Activated CD4-positive, alpha-beta T cell treated with anti-CD3 and anti-CD28 coated beads, Interleukin-2, amount 10 ng/mL, durations not matched to agents 7 days and 5 days (primary cell): ENCODE measurements at places on chromosomes 7 and 10.

DNA sequence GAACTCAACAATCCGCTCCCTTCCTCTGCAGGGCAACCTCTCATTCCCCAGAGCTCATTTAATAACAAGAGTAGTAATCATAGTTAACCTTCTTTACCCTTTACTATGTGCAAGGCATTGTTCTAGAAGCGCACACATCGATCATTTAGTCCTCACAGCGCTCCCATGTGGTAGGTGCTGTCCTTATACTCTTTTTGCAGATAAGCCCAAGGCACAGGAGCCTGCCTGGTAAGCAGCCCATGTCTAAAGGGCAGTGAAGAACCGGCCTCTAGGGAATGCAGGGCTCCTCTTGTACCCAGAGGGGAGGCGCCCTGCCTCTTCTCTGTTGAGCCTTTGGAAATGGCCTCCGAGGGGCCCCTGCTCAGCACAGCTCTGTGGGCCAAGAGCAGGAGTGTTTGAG lies 14.3 kb downstream of the CHST3 start:
- DNase-seq: no peak

GRCh38 chr10:49661140-49661856 lies 18.2 kb upstream of the C10orf53 start:
- no peak for DNase-seq

- DNase-seq: no peak
Observed at GRCh38 chr7:152522571-152523067, 86.8 kb upstream of the KMT2C start.

DNA sequence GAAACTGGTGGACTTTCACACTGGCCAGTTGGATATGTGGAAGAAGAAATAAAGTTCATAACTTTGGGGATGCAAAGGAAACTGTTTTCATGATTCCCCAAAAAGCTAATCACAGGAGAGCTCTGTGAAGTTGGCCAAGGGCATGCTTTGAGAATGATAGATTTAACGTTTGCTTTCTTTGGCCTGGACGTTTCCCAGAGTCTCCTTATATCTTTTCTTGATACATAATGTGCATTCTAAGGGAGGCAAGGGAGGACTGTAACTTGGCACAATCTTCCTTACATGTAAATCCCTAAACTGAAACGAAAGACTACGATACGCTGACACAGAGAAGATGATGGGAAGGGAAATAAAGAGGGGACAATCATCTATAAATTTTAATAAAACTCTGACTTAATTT lies 176.5 kb upstream of the INHBA start:
- no peak for DNase-seq

DNA sequence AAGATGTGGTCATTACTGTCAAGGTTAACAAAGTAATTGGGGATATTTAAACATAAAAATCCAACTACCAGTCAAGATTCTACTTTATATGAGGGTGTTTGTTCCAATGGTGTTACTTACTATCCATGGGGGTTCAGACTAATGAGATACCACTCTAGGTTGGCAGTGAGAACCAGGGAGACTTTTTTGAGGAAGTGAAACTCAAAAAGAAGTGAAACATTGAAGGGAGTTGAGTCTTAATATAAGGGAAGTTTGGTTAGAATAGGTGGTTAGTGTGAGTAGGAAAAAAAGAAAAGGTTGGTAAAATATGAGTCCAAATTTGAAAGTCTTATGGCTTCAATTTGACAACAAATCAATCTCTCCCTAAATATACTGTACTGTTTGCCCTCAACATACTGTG lies 123.6 kb upstream of the ANK3 start:
- DNase-seq: no peak

- no peak for DNase-seq
Observed at GRCh38 chr10:58894929-58895328, 281.5 kb upstream of the PHYHIPL start.

DNA sequence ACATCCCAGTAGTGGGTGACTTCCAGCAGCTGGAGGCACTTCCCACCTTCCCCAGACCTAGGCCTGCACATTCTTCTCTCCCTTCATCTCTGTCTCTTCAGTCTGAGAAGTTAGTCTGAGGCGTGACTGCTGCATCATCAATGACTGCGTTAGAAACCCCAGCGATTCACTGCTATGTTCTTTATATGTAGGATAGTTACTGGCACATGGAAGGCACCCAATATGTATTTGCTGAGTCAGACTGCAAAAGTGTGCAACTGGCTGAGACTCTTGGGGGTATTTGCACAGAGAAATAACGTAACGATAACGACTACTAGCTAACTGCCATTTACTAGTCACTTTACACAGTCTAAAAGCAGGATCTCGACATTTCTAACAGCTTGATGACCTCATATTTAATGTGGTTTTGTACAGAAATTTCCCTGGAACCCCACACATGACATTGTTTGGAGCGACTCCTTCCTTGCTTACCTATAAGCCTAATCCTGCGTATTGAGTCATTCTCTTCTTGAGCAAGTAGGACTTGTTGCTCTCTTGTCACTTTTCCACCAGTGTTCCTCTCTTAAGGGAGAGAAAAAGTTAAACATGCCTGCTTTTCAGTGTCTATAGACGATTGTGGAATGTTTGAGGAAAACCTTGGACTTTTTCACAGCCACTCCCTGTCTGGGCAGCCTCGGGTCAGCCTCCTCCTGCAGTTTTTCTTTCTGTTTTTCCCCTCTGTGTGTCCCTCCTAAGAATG lies 45.5 kb downstream of the THNSL1 start:
- no peak for DNase-seq

GRCh38 chr10:97685395-97685958 lies 1.6 kb downstream of the AVPI1 start:
- no peak for DNase-seq

DNA sequence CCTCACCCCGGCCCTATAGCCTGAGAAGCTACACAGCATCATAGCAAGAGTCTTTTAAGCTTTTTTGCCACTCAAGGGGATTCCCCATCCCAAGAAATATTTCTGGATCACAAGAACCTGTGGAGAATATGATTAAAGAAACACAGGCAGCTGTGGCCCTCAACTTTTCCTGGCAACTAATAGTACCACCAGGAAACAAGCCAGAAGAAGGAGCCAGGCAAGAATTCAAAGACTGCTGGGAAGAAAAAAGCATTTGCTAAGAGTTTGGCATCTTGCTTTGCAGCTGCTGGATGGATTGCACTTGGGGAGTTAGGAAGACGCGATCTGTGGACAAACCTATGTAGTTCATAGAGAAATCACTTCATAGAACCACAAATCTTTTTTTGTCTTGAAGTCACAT lies 437.8 kb downstream of the PLXDC2 start:
- no peak for DNase-seq

GRCh38 chr7:157402911-157403534 lies 66.2 kb downstream of the DNAJB6 start:
- DNase-seq: no peak
